GM06990 (cell line): ENCODE measurements at places on chromosomes 12 and 14.
A peak's percentile ranks its signal among the peaks of the same experiment; 100 is the strongest.

GRCh38 chr14:88281447-88281846 is 41.6 kb downstream of the KCNK10 start:
- DNase-seq: no peak

DNA sequence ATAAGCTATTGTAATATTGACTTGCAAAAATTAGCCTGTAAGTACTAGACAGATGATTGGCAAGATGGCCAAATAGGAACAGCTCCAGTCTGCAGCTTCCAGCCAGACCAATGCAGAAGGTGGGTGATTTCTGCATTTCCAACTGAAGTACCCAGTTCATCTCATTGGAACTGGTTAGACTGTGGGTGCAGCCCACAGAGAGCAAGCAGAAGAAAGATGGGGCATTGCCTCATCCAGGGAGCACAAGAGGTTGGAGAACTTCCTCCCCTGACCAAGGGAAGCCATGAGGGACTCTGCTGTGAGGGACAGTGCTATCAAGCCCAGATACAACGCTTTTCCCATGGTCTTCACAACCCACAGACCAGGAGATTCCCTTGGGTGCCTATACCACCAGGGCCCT is 16.0 kb upstream of the SPATA7 start:
- no peak for DNase-seq

- no peak for DNase-seq
Observed at GRCh38 chr12:114981036-114981435, 297.1 kb upstream of the TBX3 start.

DNA sequence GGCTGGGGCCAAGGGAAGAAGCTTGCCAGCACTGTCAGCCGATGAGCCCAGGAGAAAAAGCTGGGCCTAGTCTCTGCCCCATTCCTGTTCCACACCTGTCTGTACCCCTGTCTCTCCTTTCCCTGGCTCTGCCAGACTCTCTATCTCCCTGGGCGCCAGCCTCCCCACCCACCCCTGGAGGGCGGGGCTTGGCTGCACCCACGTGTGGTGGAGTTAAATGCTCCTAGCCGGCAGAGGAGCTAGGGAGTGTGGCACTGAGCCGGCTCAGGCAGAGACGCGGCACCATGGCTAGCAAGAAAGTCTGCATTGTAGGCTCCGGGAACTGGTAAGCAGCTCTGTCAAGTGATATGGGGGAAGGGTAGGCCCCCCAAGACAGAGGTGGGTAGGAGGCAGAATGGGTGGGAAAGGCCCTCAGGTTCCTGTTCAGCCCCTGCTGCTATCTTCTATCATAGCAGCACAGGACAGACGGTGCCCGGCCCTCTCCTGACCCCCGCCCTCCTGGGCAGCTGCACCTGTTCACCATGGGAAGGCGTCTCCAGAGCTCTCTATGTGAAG is at the start of gene GPD1:
Gene GPD1, plus strand, starts transcription at position 242 of the 555 bp plus-strand sequence. Its CDS starts 43 bp downstream, at position 285.
- DNase-seq: no peak

GRCh38 chr14:101859958-101860357 is 98.4 kb downstream of the PPP2R5C start:
- no peak for DNase-seq

- DNase-seq: peak; percentile 36
Observed at GRCh38 chr14:89270439-89271227, 146.4 kb downstream of the FOXN3 start.

GRCh38 chr12:117363953-117364486 is 2.6 kb upstream of the NOS1 start:
- no peak for DNase-seq

GRCh38 chr14:35695647-35696046 is 113.4 kb downstream of the RALGAPA1 start:
- no peak for DNase-seq

GRCh38 chr12:120101182-120101581 is 15.4 kb downstream of the RAB35 start:
- no peak for DNase-seq

DNA sequence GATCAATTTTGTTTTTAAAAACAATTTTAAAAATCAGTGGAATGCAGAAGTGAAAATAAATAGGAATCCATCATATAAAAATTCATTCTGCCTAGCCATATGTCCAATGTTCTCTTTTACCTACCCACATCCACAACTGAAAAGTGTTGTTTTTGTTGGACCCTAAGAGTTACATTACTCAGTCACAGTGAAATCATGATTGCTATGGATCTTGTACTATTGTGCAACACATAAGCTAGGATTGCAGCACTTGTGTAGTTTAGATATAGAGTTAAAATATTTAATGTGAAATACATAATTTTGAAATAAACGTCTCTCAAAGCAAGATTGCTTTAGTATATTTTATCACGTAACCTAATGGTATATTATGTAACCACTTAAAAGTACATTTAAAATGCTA is 213.3 kb upstream of the CLEC14A start:
- DNase-seq: no peak

DNA sequence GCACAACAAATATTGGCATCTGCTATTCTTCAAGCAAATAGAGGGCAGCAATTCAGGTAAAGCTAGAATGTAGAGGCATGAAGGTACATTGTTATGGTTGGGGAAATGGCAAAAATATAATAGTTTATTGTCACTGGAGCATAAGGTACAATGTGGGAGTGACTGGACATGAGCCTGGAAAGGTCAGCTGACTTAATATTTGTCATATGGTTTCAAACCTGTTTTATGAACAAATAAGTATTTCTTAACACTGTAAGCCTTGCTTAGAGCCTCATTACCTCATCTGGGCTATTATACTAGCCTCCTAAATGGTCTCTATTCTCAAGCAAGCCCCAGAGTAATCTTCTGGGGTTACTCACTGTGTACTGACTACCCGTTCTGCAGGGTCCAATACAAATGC is 33.7 kb downstream of the FAM177A1 start:
- no peak for DNase-seq

- no peak for DNase-seq
Observed at GRCh38 chr14:31668348-31668747, 107.1 kb downstream of the NUBPL start.

DNA sequence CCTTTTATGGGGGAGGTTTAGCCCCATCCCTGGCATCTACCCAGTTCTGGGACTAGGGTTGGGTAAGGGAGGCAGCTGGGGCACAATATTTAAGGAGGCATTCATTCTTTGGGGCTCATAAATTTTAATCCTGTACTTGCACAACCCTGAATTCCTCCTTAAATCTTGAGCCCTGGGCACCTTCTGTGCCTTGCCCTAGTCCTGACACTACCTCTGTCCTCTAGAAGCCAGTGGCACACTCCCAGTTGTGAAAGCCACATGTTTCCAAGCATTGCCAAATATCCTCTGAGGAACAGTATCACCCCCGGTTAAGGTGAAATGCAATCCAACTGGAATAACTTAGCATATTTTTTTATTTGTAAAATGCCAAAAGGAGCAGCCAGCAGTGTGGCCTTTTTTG is 36.6 kb downstream of the SLC16A7 start:
- no peak for DNase-seq

DNA sequence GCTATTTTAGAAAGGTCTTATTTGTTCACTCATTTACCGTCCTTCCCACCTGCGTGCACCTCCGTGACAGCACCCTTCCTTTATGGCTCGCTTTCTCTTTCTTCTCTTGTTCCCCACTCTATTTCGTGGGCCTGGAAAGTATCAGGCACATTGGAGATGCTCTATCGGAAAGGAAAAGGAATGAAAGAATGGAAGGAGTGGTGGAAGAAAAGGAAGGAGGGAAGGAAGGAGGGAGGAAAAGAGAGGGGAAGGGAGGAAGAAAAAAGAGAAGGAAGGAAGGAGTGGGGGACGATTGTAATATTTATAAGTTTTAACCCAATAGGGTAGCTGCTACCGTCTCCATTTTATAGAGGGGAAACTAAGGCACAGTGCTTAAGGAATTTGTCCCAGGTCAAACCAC is 363.4 kb downstream of the CACNA1C start:
- no peak for DNase-seq

DNA sequence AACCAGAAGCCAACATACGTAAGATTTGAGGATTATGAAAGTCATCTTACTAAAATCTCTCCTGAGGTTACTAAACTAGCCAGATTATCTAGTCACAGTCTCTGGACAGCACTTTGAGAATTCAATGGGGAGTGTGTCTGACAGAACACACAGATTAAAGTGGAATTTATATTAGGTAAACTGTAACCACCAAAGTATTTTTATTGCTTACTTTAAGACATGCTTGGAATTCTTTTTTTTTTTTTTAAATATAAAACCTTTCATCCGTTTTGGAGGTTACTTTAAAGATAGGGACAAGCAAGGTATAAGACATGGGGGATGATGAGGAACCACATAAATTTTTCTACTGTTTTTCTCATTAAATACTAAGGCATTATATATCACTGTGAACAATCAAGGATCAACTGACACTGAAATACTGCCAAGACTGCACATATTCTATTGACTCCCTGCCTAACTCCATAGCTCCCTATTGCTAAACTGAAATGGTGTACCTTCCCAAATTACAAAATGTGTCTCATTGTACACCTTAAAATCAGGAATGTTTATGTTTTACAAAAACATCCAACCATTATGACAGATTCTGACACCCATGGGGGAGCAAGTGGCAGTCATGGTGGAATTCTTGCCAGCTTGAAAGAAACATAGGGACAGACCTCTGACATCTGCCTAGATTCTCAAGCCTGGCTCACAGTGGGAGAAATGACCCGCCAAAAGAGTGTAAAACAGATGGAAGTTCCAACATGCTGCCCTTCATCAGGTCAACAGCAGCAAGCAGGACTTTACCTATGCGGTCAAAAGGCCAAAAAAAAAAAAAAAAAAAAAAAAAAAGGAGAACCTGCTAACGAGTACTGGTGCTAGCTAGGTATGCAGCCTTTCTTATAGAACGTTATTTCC is 239.3 kb downstream of the MED13L start:
- no peak for DNase-seq

DNA sequence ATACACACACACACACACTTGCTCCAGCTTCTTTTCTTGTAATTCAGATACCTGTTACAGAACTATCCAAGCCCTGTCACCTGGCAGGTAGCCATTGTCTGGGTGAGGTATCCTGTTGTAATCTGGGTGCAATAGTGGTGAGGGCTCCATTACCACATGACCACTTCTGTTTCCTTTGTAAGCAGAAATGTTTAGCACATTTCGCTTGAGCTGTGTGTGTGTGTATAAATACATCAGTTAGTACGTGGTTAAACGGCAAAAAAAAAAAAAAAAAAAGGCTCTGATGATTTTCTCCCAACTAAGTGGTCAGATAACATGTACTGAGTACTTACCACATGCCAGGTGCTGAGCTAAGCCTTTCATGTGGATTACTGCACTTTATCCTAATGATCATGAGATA is 129.3 kb upstream of the SSTR1 start:
- no peak for DNase-seq

DNA sequence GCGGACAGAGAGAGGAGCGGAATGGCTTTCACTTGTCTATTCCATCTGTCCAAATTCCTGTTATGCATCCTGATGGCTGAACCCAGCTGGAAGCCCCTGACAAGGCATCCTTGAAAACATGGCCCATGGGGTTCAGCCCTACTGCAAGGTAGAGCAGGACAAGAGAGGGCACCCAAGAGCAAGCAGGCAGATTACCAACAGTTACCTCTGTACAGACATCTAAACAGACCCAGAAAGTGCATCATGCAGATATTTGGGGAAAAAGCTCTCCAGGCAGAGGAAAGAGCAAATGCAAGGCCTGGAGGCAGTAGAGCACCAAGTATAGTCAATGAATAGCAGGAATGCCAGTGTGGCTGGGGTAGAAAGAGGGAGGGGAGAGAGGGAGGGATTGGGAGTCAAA is 407.5 kb downstream of the PCNX1 start:
- DNase-seq: no peak

DNA sequence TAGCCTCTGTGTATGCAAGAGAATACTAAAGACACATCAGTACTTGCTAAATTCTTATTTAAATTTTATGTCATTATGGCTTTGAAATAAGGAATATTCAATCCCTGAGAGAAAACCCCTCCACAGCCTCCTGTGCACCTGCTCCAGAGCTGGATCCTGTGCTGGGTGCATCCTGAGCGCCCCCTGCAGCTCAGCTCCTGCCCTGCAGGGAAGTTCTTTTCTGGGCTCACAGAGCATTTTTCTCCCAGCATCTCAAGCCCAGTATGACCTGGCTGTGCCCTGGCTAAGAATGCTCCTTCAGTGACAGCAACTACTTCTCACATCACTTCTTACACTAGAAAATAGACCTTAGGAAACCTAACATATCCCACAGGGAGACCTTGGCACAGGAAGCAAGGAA is 1211.7 kb downstream of the TMEM121 start:
- no peak for DNase-seq

GRCh38 chr14:59863806-59864525 is 6.6 kb downstream of the RTN1 start:
- DNase-seq: no peak

GRCh38 chr14:38184132-38184531 is 23.6 kb upstream of the SSTR1 start:
- no peak for DNase-seq

GRCh38 chr14:103126088-103126872 is 3.0 kb downstream of the TNFAIP2 start:
- no peak for DNase-seq

- no peak for DNase-seq
Observed at GRCh38 chr12:7068240-7068993, 7.9 kb downstream of the C1S start.

- no peak for DNase-seq
Observed at GRCh38 chr14:81178063-81178462, 42.7 kb downstream of the GTF2A1 start.

DNA sequence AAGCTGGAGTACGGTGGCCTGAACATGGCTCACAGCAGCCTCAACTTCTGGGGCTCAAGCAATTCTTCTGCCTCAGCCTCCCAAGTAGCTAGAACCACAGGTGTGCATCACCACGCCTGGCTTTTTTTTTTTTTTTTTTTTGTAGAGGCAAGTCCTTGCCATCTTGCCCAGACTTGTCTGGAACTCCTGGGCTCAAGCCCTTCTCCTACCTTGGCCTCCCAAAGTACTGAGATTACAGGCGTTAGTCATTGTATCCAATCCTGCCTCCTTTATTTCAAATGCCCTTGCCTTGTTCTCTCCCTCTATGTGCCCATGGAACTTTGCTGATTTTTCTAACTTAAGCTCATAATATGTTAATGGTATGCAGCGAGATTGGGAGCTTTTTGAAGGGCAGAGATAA is 49.2 kb upstream of the PRICKLE1 start:
- DNase-seq: no peak

GRCh38 chr14:72740966-72741825 is 152.7 kb downstream of the DPF3 start:
- DNase-seq: no peak

DNA sequence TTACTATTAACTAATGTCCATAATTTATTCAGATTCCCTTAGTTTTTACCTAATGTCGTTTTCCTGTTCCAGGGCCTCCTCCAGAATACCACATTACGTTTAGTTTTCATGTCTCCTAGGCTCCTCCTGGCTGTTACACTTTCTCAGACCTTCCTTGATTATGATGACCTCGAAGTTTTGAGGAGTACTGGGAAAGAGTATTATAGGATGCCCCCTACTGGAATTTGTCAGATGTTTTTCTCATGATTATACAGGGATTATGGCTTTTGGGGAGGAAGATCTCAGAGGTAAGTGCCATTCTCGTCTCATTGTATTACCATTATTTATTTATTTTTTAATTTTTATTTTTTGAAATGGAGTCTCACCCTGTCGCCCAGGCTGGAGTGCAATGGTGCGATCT is 17.7 kb upstream of the C1S start:
- DNase-seq: no peak
